ENCODE measurements at places on chromosomes 3 and 15. TPM values are rescaled to one million over a fixed set of nuclear protein-coding genes. Genes with fewer than 3 reads are reported as not detected.
A peak's percentile ranks its signal among the peaks of the same experiment; 100 is the strongest.

UROC1 gene
- total RNA-seq, result not detected

CATSPER2 gene
- total RNA-seq, result 1.3 TPM

RPL39L gene
- 17.8 TPM for total RNA-seq

PAK6 gene
- total RNA-seq, result 1.0 TPM

UPK1B gene
- not detected for total RNA-seq

IQCF2 gene
- total RNA-seq, result not detected

DPPA4 gene
- not detected for total RNA-seq

DNA sequence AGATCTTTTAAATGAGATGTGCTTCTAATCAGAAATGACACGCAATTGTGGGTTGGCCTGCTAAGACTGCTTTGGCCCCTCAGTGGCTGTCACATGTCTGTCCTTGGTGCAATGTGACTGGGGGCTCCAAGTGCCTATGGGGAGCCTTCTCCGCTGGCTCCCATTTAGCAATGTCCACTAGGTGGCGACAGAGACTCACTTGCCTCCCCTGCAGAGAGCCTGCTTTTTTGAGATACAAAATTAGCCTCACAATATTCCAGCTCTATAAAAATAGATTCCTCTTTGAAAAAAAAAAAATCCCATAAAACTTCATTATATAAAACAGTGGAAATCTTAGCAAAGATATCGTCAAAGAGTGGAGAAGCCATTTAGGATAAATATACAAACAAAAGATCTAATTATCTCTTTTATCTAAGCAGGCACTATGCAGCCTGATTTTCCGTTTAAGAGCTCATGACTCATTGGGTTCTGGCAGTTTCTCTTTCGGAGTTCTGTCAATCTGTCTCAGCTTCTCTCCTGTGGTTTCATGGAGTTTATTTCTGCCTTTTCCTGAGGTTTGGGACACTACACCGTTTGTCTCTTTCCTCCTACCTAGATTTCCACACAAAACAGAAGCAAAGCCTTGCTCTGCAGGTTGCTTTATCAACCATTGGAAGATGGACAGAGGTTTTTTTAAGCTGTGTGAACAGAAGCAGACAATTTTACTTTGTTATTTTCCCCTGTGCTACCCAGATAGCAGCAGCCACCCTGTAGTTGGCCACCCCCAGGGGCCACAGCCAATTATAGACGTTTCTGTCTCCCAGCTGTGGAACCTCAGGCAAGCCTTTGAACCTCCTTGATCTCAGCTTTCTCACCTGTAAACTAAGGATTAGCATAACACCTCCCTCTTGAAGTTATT is 68.4 kb upstream of the TNFAIP8L3 start:
- DNase-seq, result peak; percentile 78

DNA sequence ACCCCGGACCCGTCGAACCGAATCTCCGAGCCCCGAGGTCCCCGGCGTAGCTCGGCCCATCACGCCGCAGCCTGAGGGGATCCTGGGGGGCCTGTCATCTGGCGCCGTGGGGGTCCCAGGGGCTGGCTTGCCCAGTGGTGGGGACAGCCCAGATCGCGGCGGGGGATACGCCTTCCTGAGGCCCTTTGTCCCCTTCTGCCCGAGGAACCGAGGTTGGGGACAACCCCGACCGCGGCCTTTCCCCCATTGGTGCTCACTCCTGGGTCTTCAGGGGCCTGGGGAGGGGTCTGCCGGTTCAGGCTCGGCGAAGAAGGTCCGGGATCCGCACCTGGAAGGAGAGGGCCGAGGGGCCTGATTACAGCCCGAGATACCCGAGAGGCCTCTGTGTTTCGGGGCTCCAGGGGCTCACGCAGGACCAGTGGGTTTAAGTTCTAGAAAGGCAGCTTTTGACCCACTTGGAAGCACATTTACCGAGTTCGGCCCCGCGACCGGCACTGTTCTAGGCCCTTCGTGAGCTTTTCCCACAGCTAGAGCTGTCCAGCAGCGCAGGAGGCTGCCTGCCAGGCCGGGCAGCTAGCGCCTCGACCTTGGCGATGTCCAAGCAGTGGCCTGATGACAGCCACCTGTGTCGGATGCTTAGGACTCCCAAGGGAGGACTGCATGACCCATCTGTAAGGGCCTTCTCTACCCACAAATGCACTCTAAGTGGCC is 504 bp downstream of the ABHD2 start:
- no peak for DNase-seq

- DNase-seq, result no peak
These were observed 70.5 kb upstream of the PPIB start for GRCh38 chr15:64233299-64233698.

DNA sequence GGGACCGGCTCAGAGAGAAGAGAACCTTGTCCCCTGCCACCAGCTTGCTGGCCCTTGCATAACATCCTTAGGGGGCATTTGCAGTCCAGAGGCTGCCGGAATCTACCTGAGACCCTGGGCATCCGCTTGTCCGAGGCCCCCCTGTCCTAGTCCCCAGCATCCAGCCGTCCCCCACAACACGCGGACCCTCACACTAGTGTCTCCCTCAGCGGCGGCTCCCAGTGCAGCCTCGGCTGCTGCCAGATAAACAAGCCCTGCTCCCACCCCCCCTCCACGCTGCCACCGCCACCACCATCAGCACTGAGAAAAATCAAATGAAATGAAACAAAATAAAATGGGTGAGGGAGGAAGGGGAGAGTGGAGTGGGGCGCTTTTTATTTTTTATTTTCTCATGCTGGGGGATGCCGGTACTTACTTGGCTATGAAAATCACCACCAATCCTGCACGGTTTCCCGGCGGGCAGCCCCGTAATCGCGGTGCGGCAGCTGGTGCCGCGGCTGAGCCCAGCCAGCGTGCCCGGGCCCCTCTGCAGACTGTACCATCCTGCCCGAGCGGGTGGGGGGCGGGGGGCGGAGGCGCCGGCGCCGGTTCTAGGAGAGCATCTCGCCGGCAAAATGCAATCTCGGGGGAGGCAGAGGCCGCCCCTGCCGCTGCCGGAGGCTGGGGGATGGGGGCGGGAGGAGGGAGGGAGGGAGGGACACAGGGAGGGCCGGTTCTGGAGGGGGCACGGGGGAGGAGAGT is at the start of gene ATP2B2:
Gene ATP2B2, minus strand, starts transcription at position 537 of the 741 bp plus-strand sequence. CDS start 56,043 bp downstream, outside the sequence.
- DNase-seq, result no peak

GRCh38 chr15:86553108-86553507 is 473.4 kb downstream of the AGBL1 start:
- no peak for DNase-seq

- no peak for DNase-seq
These were observed 368.4 kb upstream of the IL12A start for GRCh38 chr3:159620281-159620680.

- DNase-seq, result no peak
These were observed 1.9 kb downstream of the RAP2B start for GRCh38 chr3:153163756-153164550.

DNA sequence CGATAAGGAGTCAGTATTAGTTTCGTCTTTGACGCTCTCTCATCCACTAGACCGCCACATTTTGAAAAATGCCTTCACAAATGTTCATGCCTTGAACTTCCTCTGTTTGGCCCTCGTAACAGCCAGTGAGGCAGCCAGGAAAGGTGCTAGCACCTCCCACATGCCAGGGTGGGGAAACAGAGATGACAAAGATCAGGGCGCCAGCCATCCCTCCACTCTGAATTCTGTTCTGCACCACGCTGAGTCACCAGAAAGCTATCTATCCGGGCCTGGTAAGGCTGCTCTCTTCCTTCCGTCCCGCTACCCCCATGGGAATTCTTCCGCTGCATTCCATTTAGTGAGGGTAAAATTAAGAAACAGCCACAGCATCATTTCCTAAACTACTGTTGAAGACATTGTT is 31.3 kb upstream of the BCL2L10 start:
- no peak for DNase-seq

- DNase-seq, result no peak
These were observed 31.2 kb upstream of the DUT start for GRCh38 chr15:48300038-48300437.
